ENCODE measurements at places on chromosomes 7 and 10. TPM values are rescaled to one million over a fixed set of nuclear protein-coding genes. Genes with fewer than 3 reads are reported as not detected.

The HMX3 gene
- total RNA-seq = not detected

The LGI1 gene
- total RNA-seq = not detected

The GPC2 gene
- total RNA-seq = 63.0 TPM

The ITIH5 gene
- 3.8 TPM for total RNA-seq

The BLNK gene
- not detected for total RNA-seq

The SPDYE5 gene
- not detected for total RNA-seq

The BAMBI gene
- 29.0 TPM for total RNA-seq

The SPDYE8 gene
- not detected for total RNA-seq

The PAPSS2 gene
- total RNA-seq = 22.1 TPM

The DRGX gene
- not detected for total RNA-seq

The C7orf33 gene
- not detected for total RNA-seq

- DNase-seq = peak; percentile 35
- no peaks in the 10 kb centered on the region for H3K36me3 ChIP-seq
- H3K4me3 ChIP-seq = peak overlapping the region; percentile 95
- H3K4me1 ChIP-seq = peaks cover 38% of the 10 kb centered on the region
- H3K27ac ChIP-seq = peak overlapping the region; percentile 88
Measured at GRCh38 chr10:92590623-92591549, 2.0 kb upstream of the KIF11 start.

GRCh38 chr7:5797716-5798115 lies 16.3 kb upstream of the RNF216 start:
- H3K4me3 ChIP-seq = no peak overlapping the region
- peaks cover 4% of the 10 kb centered on the region for H3K27me3 ChIP-seq
- peaks cover 6% of the 10 kb centered on the region for H3K4me1 ChIP-seq
- H3K36me3 ChIP-seq = no peaks in the 10 kb centered on the region
- no peak for DNase-seq

- H3K27ac ChIP-seq = no peak overlapping the region
- H3K4me1 ChIP-seq = peaks cover 2% of the 10 kb centered on the region
- H3K4me3 ChIP-seq = no peak overlapping the region
- no peak for DNase-seq
- no peaks in the 10 kb centered on the region for H3K36me3 ChIP-seq
- no peaks in the 10 kb centered on the region for H3K27me3 ChIP-seq
Measured at GRCh38 chr7:15288741-15289140, 273.1 kb downstream of the AGMO start.

DNA sequence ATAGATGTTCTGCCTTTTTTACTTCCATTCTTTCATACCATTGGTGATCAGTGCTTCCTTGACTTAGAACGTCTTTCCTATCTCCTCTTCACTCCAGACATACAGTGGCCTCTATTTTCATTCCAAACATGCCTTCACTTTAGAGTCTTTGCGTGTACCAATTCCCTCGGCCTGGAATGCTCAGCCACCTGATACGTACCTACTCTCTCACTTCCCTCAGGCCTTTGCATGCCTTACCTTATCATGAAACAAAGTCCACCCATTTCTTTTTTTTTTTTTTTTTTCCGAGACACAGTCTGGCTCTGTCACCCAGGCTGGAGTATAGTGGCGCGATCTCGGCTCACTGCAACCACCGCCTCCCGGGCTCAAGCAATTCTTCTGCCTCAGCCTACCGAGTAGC lies 2.2 kb upstream of the CCNJ start:
- H3K27me3 ChIP-seq = peaks cover 24% of the 10 kb centered on the region
- no peak overlapping the region for H3K4me3 ChIP-seq
- H3K4me1 ChIP-seq = peaks cover 19% of the 10 kb centered on the region
- H3K27ac ChIP-seq = no peak overlapping the region

DNA sequence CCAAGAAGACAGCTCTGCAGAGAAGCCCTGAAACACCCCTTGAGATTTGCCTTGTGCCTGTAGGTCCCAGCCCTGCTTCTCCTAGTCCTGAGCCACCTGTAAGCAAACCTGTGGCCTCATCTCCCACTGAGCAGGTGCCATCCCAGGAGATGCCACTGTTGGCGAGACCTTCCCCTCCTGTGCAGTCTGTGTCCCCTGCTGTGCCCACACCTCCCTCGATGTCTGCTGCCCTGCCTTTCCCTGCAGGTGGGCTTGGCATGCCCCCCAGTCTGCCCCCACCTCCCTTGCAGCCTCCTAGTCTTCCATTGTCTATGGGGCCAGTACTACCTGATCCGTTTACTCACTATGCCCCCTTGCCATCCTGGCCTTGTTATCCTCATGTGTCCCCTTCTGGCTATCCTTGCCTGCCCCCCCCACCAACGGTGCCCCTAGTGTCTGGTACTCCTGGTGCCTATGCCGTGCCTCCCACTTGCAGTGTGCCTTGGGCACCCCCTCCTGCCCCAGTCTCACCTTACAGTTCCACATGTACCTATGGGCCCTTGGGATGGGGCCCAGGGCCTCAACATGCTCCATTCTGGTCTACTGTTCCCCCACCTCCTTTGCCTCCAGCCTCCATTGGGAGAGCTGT lies 8.2 kb downstream of the PPRC1 start:
- no peaks in the 10 kb centered on the region for H3K27me3 ChIP-seq
- H3K4me3 ChIP-seq = no peak overlapping the region
- no peak for DNase-seq
- H3K27ac ChIP-seq = no peak overlapping the region
- peaks cover 71% of the 10 kb centered on the region for H3K36me3 ChIP-seq
- H3K4me1 ChIP-seq = peaks cover 3% of the 10 kb centered on the region

GRCh38 chr7:135710417-135711138 lies 17.4 kb downstream of the SLC13A4 start:
- H3K4me3 ChIP-seq = no peak overlapping the region
- peak; percentile 31 for DNase-seq
- peaks cover 22% of the 10 kb centered on the region for H3K4me1 ChIP-seq
- no peaks in the 10 kb centered on the region for H3K36me3 ChIP-seq

GRCh38 chr7:69047151-69047754 lies 551.0 kb upstream of the AUTS2 start:
- DNase-seq = no peak
- no peak overlapping the region for H3K4me3 ChIP-seq
- H3K27ac ChIP-seq = no peak overlapping the region

DNA sequence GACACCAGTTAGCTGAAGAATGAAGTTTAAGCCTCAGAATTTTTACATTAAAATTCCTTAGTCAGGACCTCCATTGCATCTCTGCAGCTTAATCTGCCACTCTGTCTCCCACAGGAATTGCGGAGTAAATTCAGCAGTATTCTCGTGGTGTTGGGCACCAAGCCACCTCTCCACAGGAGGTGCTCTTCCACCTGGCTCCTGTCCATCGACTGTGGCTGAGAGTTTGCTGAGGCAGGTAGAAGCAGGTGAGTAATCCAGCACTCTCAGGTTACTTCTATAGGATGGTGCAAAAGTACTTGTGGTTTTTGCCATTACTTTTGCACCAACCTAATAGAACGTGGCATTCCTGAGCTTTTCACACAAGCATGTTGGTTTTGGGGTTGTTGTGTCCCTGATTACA lies 134.1 kb downstream of the GFRA1 start:
- peaks cover 28% of the 10 kb centered on the region for H3K4me1 ChIP-seq
- no peak overlapping the region for H3K27ac ChIP-seq
- H3K27me3 ChIP-seq = no peaks in the 10 kb centered on the region
- no peaks in the 10 kb centered on the region for H3K36me3 ChIP-seq

- no peaks in the 10 kb centered on the region for H3K27me3 ChIP-seq
- no peak for DNase-seq
- H3K36me3 ChIP-seq = no peaks in the 10 kb centered on the region
- no peak overlapping the region for H3K27ac ChIP-seq
- no peak overlapping the region for H3K4me3 ChIP-seq
Measured at GRCh38 chr10:122508021-122508420, 46.7 kb downstream of the HTRA1 start.

GRCh38 chr7:51324206-51324898 lies 7.7 kb upstream of the COBL start:
- H3K27me3 ChIP-seq = peaks cover 32% of the 10 kb centered on the region
- H3K4me3 ChIP-seq = no peak overlapping the region
- DNase-seq = no peak
- H3K27ac ChIP-seq = peak overlapping the region; percentile 37
- H3K4me1 ChIP-seq = peaks cover 82% of the 10 kb centered on the region
- H3K36me3 ChIP-seq = no peaks in the 10 kb centered on the region

DNA sequence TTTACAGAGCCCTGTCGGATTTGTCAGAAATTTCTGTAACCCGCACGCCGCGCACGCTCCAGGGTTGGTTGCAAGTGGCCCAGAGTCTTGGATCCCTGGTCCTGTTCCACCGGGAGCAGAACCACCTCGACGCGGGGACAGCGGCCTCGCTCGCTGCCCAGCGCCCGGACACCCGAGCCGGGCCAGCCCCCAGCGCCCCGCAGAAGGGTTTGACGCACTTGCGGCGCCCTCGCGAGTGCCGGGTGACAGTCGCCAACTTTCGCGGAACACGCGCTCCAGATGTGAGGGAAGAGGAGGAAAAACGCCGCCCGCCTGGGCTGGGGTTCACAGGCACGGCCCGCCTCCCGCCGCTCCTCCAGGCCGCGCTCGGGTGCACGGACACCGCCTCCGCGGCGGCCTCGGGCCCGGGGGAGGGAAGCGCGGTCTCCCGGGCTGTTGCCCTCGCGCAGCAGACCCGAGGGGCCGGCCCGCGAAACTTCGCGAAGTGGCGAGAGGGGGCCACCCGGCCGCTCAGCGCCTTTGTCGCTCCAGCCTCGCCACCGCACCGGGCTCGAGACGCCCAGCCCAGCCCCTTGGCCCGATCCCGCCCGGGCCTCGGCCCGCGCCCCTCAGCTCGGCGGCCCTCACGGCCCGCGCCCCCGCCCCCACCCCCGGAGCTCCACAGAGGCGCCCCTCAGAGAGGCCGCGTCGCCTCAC lies 514 bp downstream of the RNF216 start:
- H3K27me3 ChIP-seq = no peaks in the 10 kb centered on the region
- H3K4me1 ChIP-seq = no peaks in the 10 kb centered on the region
- H3K27ac ChIP-seq = no peak overlapping the region
- peaks cover 9% of the 10 kb centered on the region for H3K36me3 ChIP-seq
- DNase-seq = peak; percentile 42

DNA sequence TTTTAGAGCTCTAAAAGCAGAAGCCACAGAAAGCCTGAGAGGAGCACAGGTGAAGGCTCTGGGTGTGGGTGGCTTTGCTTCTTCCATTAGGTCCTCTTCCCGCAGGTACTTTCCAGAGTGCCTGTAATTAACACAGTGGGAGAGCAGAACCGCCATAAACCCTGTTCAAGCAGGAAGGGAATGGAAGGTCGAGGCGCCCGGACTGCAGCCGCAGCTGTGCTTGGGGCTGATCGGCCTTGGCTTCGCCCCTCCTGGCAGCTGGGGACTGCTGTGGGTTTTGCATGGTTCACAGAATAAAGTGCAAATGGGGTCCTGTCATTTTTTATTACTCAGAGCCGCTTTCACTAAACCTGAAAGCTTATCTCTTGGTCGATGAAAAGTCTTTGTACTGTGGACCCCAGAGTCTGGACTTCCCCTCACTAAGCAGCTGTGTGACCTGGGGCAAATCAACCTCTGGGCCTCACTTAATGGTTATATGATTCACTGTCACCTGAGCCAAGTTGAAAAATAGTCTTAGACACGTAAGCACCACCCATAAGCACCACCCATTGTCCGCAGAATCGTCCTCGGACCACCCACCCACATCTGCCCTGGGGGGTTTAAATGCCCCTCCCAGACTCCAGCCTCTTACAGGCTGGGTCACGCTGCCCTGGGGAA lies 100.9 kb downstream of the XRCC2 start:
- no peaks in the 10 kb centered on the region for H3K27me3 ChIP-seq
- 0 out of 2 replicates have a peak, but pooled peaks cover 6% of the 10 kb centered on the region for H3K4me1 ChIP-seq
- no peak overlapping the region for H3K4me3 ChIP-seq

DNA sequence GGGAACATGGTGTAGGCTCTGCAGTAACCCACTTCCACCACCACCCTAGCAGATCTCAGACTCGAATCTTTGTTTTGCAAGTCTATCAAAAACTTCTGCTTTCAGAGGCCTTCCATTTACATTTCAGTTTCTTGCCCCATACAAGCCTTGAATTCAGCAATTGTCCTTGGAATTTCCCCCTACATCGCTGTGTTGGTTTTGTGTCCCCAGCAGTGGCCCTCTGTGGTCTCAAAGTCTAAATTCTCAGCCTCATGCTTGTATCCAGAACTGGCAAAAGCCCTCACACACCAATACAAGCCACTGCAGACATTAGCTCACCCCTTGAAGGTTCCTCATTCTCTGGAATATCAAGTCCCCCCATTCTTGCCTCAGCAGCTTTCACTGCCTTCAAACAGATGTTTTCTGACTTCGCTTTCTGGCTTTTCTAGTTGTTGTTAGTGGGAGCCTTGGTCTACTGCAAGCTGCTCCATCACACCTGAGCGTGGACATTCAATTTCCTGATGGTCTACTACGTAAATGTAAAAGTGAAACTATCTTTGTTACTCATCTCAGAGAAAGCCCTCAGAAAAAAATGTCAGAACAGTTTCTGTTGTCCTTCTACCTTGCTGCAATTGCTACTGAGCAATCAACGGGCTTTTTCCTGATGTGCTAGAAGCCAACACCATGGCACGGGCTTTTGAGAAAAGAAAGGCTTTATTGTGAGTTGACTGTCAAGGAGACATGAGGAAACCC lies 1.8 kb upstream of the NUB1 start:
- DNase-seq = no peak
- no peak overlapping the region for H3K4me3 ChIP-seq
- peaks cover 14% of the 10 kb centered on the region for H3K27me3 ChIP-seq
- no peaks in the 10 kb centered on the region for H3K36me3 ChIP-seq

DNA sequence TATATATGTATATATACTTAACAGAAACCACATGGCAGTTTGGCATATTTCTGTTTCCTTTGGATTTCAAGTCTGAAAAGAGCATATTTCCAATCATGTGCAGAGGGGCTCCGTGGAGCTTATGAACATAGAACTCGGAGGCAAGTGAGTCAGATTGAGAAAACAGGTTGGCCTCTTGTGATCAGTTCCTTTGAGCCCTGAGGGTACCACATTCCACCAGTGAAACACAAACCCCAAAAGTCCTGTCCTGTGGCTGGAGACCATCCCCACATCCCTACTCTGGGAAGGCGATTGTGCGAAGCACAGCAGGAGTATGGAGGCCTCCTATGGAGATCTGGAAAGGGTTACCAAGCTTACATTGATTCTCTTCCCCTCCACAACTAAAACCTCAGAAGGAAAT lies 196.7 kb upstream of the TMEM72 start:
- H3K27ac ChIP-seq = no peak overlapping the region
- no peaks in the 10 kb centered on the region for H3K27me3 ChIP-seq
- no peaks in the 10 kb centered on the region for H3K36me3 ChIP-seq
- no peak for DNase-seq
- no peak overlapping the region for H3K4me3 ChIP-seq

GRCh38 chr10:129179972-129180678 lies 286.9 kb upstream of the MGMT start:
- H3K4me3 ChIP-seq = no peak overlapping the region
- H3K36me3 ChIP-seq = no peaks in the 10 kb centered on the region
- peaks cover 7% of the 10 kb centered on the region for H3K4me1 ChIP-seq
- H3K27ac ChIP-seq = no peak overlapping the region

GRCh38 chr10:29492774-29493173 lies 142.0 kb downstream of the SVIL start:
- no peaks in the 10 kb centered on the region for H3K27me3 ChIP-seq
- DNase-seq = no peak
- H3K27ac ChIP-seq = no peak overlapping the region
- H3K4me1 ChIP-seq = peaks cover 22% of the 10 kb centered on the region

Data from WTC11 (cell line).